CD14-positive monocyte (primary cell): ENCODE measurements at places on chromosomes 7 and 10.

DNA sequence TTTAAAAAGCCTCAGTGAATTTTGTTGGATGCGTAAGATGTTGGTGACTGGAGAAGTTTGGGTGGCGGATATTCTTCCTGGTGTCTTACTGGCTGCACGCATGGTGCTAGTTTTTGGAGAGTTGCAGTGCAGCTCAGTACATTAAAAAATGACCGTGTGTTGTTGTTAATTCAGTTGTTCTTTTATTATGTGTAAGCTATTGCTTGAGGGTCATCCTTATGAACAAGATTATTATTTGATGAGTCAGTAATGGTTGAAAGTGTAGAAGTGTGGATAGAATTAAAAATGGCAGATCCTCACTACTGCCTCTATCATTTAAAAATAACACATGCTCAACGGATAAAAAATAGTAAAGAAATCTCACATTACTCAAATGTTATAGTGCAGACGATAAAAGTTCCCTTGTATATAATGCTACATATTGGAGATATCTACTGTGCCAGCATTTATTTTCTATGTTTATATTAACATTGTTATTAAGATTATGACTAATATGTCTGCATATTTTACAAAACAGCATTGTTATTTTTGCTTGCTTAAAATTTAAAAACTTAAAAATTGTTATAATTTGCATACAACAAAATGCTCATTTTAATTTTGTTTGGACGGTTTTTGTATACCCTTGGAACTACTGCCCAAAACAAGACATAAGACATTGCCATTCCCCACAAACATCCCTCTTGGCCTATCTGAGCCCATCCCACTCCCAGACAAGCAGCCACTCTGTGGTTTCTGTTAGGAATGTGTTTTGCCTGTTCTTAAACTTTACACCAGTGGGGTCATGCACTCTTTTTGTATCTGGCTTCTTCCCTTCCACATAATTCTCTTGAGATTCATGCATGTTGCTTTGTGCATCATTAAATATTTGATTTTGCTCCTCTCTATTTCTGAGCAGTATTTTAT lies 142.0 kb downstream of the DOCK1 start:
- H3K4me3 ChIP-seq, result no peak overlapping the region
- no peaks in the 10 kb centered on the region for H3K36me3 ChIP-seq
- no peaks in the 10 kb centered on the region for H3K27me3 ChIP-seq
- H3K27ac ChIP-seq, result no peak overlapping the region
- no peaks in the 10 kb centered on the region for H3K4me1 ChIP-seq
- no peak for DNase-seq

GRCh38 chr10:20743942-20744341 lies 153.2 kb downstream of the NEBL start:
- no peaks in the 10 kb centered on the region for H3K27me3 ChIP-seq
- DNase-seq, result no peak
- no peak overlapping the region for H3K4me3 ChIP-seq
- H3K4me1 ChIP-seq, result no peaks in the 10 kb centered on the region
- no peak overlapping the region for H3K27ac ChIP-seq
- no peaks in the 10 kb centered on the region for H3K36me3 ChIP-seq

- H3K4me1 ChIP-seq, result no peaks in the 10 kb centered on the region
- no peak for DNase-seq
- no peak overlapping the region for H3K27ac ChIP-seq
- H3K36me3 ChIP-seq, result no peaks in the 10 kb centered on the region
- no peaks in the 10 kb centered on the region for H3K27me3 ChIP-seq
Measured at GRCh38 chr10:107025676-107026075, 138.8 kb downstream of the SORCS1 start.

DNA sequence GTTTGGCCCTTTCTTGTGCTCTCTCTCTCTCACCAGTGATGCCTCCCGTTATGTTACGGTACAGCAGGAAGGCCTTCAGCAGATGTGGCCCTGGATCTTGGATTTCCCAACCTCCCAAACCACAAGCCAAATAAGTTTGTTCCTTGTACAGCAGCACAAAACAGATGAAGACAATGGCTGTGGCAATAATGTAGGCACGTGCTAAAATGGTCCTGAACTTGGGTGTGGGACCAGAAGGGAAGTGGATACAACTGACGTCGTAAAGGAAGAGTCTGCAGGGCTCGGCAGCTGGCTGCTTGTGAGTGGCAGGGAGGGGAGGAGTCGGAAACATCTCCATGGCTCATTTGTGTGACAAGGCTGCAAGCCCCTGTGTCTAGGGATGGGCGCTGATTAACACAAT lies 26.8 kb downstream of the PROSER2 start:
- peak overlapping the region; percentile 28 for H3K4me3 ChIP-seq
- no peaks in the 10 kb centered on the region for H3K36me3 ChIP-seq
- peak overlapping the region; percentile 6 for H3K27ac ChIP-seq
- H3K27me3 ChIP-seq, result no peaks in the 10 kb centered on the region
- peaks cover 15% of the 10 kb centered on the region for H3K4me1 ChIP-seq
- DNase-seq, result peak; percentile 89

- peaks cover 93% of the 10 kb centered on the region for H3K27me3 ChIP-seq
- H3K36me3 ChIP-seq, result no peaks in the 10 kb centered on the region
- no peak overlapping the region for H3K27ac ChIP-seq
- H3K4me1 ChIP-seq, result peaks cover 37% of the 10 kb centered on the region
- DNase-seq, result no peak
Measured at GRCh38 chr10:117132751-117133231, 5.3 kb downstream of the VAX1 start.

- no peaks in the 10 kb centered on the region for H3K36me3 ChIP-seq
- DNase-seq, result no peak
- H3K4me3 ChIP-seq, result no peak overlapping the region
Measured at GRCh38 chr10:60578217-60578616, 188.5 kb upstream of the ANK3 start.

GRCh38 chr7:147478796-147479195 lies 1111.8 kb upstream of the C7orf33 start:
- H3K27me3 ChIP-seq, result no peaks in the 10 kb centered on the region
- H3K4me1 ChIP-seq, result no peaks in the 10 kb centered on the region
- DNase-seq, result no peak
- H3K4me3 ChIP-seq, result no peak overlapping the region

- peaks cover 4% of the 10 kb centered on the region for H3K27me3 ChIP-seq
- DNase-seq, result no peak
- no peak overlapping the region for H3K27ac ChIP-seq
- H3K4me1 ChIP-seq, result no peaks in the 10 kb centered on the region
Measured at GRCh38 chr7:137625197-137625596, 221.6 kb downstream of the DGKI start.

- DNase-seq, result no peak
- H3K27ac ChIP-seq, result no peak overlapping the region
- no peaks in the 10 kb centered on the region for H3K27me3 ChIP-seq
- H3K4me3 ChIP-seq, result no peak overlapping the region
- H3K4me1 ChIP-seq, result no peaks in the 10 kb centered on the region
Measured at GRCh38 chr7:31256506-31256905, 84.0 kb downstream of the NEUROD6 start.

DNA sequence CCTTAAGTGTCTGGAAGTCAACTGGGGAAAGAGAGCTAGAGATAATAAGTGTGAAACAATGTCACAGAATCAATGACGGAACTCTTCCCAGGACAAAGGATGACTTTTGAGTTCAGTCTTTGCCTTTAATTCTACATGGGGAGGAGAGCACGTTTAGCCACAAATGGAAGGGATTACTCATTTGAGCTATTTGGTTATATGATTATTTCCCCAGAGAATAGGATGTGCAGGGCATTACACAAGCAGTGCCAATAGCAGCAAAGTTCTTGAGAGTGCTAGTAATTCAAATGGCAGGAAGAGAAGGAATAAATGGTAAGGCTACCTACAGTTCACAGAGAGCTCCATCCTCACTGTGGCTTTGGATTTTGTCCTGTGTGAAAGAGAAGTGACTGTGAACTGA lies 6.0 kb downstream of the EGFR start:
- H3K27ac ChIP-seq, result no peak overlapping the region
- no peaks in the 10 kb centered on the region for H3K36me3 ChIP-seq
- no peak overlapping the region for H3K4me3 ChIP-seq
- peaks cover 20% of the 10 kb centered on the region for H3K27me3 ChIP-seq
- H3K4me1 ChIP-seq, result no peaks in the 10 kb centered on the region

DNA sequence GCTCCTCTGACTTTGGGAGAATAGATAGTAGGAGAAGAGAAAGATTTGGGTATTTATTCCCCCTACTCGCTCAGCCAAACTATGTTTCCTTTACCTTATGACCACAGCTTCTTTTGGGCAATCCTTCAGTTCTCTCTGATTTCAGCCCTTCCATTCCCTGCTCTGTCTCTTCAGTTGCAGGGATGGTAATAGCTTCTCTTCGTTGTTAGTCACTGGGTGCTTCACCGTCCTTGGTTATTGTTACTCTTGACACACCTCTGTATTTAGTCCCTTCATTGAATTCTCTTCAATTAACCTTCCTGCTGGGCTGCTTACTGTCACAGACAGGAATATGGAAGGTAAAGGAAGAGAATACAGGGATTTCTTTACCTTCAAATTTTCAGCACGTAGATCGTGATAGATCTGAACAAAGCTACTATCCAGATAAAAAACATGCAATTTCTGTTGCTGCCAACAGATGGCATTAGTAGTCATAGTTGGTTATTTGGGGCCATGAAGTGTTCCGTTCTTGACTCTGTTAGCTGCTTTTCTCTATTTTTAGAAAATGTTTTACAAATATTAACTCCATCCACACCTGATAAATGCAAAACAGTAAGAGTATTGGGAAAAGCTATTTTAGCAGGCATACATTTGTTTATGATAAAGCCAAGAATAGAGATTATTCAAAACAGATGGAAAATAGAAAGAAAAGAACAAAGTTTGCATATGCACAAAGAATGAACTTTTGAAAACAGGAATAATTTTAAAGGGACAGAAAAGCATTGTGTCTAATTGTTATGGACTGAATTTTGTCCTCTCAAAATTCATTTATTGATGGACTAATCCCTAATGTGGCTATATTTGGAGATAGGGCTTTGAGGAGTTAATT lies 14.0 kb upstream of the PTTG1IP2 start:
- H3K4me3 ChIP-seq, result no peak overlapping the region
- no peak overlapping the region for H3K27ac ChIP-seq
- peaks cover 6% of the 10 kb centered on the region for H3K4me1 ChIP-seq
- DNase-seq, result peak; percentile 55
- no peaks in the 10 kb centered on the region for H3K27me3 ChIP-seq

DNA sequence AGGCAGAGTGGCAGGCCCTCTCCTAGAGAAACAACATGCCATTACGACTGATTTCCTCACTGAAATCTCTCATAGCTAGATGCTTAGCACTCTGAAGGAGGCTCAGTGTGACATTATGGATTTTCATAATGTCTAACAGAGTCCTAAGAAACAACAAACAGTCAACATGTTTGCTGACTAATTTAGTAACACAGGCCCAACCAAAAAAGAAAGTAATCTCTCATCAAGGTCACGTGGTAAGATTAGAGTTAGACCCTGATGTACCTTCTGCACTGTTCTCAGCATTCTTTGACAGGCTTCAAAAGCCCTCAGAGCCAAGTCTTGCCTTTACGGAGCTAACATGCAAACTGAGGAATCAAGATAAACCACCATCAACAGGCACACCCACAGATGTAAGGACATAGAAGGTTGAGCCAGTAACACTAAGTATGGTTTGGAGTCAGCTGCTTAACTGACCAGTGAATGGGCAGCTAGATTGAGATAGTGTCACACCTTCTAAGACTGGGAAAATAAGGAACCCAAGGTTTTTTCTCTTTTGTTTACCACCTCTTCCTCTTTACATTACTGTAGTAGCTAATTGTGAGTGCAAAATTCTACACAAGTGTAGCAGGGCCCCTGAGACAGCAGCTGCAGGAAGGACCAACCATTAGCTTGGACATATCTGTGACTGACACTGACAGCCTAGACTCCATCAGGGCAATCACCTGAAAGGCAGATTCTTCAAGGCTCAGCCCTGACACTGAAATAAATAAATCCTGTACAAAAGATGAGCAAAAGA lies 15.3 kb upstream of the KCNIP2 start:
- H3K4me3 ChIP-seq, result no peak overlapping the region
- no peak overlapping the region for H3K27ac ChIP-seq
- peaks cover 30% of the 10 kb centered on the region for H3K36me3 ChIP-seq
- no peaks in the 10 kb centered on the region for H3K27me3 ChIP-seq

DNA sequence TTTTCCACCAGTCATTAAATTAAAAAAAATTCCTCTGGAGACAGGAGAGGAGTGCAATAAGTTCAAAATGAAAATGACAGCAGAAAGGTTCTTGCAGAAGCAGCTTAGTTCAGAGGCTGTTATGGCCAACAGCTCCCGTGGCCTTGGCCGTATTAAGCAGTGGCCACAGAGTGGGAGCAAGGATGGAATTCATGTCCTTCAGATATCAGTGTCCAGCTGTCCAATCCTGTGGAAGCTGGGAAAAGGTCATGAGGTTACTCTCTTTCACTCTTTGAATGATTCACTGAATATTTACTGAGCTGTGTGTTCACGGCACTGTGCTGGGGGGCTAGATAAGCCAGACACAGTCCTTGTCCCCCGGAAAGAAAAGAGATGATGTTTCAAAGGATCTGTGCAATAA lies 231.8 kb downstream of the BMPER start:
- no peak overlapping the region for H3K27ac ChIP-seq
- no peak overlapping the region for H3K4me3 ChIP-seq
- H3K27me3 ChIP-seq, result no peaks in the 10 kb centered on the region

GRCh38 chr7:122626785-122627184 lies 72.1 kb downstream of the RNF133 start:
- no peaks in the 10 kb centered on the region for H3K27me3 ChIP-seq
- H3K4me1 ChIP-seq, result no peaks in the 10 kb centered on the region
- H3K27ac ChIP-seq, result no peak overlapping the region
- no peak for DNase-seq
- H3K36me3 ChIP-seq, result no peaks in the 10 kb centered on the region

DNA sequence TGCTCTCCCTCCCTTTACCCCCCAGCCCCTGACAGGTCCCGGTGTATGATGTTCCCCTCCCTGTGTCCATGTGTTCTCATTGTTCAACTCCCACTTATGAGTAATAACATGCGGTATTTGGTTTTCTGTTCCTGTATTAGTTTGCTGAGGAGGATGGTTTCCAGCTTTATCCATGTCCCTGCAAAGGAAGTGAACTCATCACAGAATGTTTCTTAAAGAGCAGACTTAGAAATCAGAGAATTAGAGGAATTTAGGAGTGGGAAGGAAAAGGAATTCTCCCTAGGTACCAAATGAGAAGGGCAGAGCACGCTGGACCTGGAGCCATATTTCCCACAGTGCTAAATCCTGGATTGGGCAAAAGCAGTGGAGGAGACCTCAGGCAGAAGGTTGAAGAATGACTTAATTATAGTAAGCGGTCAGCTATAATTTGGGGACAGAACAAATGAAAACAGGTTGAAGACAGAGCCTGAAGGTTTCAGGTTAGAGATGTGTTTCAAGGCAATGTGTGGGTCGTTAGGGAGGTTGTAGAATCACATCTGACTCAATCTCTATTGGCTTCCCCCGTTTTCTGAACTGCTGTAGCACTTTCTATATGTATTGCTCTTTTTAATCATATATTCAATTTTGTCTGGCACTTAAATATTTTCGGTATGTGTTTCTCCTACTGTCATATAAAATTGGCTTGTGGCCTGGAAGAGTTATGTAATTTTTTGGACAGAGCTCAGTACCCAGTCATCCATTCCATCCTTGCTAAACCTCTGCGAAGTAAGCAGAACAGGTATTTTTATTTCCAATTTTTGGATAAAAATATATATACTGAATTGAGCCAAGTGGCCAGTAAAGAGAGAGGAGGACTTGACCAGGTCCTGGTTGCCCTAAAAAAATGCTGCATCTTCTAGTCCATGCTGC lies 210.5 kb upstream of the KLF6 start:
- no peaks in the 10 kb centered on the region for H3K36me3 ChIP-seq
- no peak overlapping the region for H3K4me3 ChIP-seq
- H3K27me3 ChIP-seq, result no peaks in the 10 kb centered on the region
- no peaks in the 10 kb centered on the region for H3K4me1 ChIP-seq
